Activated B cell treated with CpG ODN at 0.5 μM for 24 hours (primary cell): ENCODE measurements at places on chromosomes 12 and 14.

DNA sequence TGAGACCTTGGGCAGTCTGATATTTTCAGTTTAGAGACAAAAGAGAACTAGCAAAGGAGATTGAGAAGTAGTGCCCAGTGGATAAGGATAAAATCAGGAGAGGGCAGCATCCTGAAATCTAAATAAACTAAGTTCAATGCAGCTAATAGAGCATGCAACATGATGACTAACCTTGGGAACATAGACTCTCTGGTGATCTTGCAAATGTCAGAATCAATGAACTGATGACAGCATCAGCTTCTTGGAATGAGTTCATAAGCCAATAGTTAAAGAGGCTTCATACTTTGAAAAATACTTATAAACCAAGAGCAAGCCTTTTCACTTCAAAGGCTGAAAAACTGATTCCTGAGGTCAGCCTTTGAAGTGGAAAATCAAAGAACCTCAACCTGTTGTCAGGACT, 8.2 kb downstream of the TAS2R19 start:
- no peak for DNase-seq

- DNase-seq, result no peak
These were observed 4.9 kb downstream of the PHLDA1 start for GRCh38 chr12:76026643-76027063.

- no peak for DNase-seq
These were observed 143.7 kb upstream of the DCN start for GRCh38 chr12:91326058-91327027.

DNA sequence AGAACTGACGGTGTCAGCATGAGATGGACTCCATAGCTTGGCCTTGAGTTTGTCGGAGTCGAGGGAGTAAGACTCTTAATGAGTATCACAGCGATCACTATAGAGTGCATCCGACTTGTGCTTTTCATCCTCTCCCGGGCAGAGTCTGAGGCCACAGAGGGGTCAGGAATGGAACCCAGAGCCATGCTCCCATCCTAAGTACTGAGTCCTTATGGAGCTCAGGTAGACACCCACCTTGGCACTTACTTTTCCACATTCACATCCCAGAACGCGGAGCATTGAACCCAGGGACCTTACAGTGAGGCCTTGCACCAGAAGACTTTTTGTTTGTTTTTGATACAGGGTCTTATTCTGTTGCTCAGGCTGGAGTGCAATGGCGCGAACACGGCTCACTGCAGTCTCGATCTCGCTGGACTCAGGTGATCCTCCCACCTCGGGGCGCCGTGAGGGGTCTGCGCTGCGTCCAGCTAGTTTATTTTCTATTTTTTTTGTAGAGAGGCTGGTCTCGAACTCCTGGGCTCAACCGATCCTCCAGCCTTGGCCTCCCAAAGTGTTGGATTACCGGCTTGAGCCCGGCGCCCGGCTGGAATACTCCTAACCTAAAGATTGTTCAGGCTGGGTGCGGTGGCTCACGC, 719 bp upstream of the SRSF9 start:
- DNase-seq, result no peak

- no peak for DNase-seq
These were observed 81.1 kb downstream of the PELI2 start for GRCh38 chr14:56199095-56199981.

DNA sequence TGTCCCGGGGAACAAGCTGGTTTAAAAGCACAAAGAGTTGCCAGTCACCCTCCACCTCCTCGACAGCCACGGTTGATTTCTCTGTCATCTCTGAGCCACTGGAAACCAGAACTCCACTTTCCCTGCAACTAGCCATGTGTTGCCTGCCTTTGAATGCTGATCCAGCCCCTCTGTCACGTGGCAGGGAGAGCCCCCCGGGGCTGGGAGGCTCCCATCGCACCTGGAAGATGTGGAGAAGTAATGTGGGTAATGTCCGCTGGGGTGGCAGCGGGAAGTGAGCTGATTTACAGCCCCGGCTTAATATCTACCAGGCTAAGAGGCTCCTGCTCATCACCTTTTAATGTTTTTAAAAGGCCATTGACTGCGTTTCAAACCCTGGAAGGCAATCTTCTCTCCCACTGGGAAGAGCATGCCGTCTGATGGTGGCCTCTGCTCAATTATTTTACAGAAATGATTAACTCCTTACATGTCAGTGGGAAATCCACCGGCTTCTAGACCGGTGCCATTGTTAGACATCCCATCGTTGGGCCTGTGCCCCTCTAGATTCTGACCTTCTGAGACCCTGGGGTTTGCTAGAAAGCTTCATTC, 7.4 kb downstream of the PRIMA1 start:
- no peak for DNase-seq
